ENCODE measurements at places on chromosomes 1 and 21. TPM values are rescaled to one million over a fixed set of nuclear protein-coding genes. Genes with fewer than 3 reads are reported as not detected.

SYPL2 gene
- 0.15 TPM for total RNA-seq

ADARB1 gene
- 15.6 TPM for total RNA-seq

GRCh38 chr21:17003763-17004373 is 509.0 kb upstream of the CXADR start:
- DNase-seq = no peak

HMCN1 gene
- 0.49 TPM for total RNA-seq

ADAM30 gene
- total RNA-seq = not detected

DNA sequence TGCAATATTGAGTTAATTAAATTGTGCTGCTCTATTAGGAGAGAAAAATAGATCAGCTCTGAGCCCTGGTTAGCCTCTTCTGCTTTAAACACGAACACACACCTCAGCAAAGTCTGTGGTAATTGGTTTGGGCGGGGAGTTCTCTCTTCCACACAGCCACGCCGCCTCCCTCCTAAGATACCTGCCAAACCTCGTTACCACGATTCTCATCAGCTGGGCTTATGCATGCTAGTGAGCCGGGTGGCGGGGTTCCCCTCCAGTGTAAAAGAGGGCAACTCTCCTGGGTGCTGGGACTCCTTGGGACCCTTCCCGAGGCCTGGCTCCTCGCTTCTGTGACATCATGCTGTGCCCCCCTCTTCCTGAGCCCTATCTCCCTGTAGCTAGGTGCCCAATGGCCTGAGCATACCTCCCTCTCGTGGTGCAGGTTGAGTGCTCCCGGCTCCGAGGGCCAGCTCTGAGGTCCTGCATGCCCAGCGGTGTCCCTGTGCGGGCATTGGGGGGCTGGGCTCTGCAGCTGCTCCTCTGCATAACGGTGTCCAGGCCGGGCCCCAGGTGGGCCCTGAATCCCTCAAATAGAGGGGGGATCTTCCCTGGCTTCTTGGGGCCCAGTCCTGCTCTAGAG is 182.9 kb downstream of the PRDM16 start:
- no peak for DNase-seq

DNA sequence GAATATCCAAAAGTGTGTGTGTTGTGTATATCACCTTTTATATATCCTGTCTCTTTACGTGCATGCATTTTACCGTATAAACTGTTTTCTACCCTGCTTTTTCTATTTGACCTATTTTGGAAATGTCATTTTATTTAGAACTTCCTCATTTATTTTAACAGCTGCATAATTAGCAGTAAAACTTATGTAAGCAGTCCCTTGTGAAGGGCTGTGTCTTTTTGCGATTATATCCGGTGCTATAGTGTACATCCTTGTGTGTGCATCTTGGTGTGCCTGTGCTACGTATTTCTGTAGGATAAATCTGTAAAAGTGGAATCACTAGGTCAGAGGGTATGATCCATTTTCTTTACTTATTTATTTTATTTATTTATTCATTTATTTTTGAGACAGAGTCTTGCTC is 7.2 kb downstream of the LGALS8 start:
- no peak for DNase-seq

GRCh38 chr1:3097861-3098260 is 28.9 kb downstream of the PRDM16 start:
- DNase-seq = no peak

GRCh38 chr1:206685334-206685768 is 646 bp downstream of the MAPKAPK2 start:
- no peak for DNase-seq

GRCh38 chr1:25973610-25974321 is 24.1 kb downstream of the PAFAH2 start:
- DNase-seq = no peak

GRCh38 chr1:205239078-205239477 is 11.3 kb downstream of the TMCC2 start:
- DNase-seq = no peak

DNA sequence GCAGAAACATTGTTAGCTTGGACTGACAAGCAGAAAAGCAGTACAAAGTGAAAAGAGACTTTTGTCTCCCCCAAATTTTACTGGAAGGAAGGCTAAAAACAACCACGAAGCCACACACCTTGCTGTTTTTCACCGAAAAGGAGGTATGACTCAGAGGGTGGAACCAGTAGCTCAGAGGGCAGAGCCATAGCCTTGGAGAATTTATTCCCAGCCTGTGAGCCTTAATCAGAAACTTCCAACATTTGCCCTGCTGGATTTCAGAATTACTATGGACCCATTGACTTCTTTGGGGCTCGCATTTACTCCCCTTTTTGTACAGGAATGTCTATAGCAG is 32.0 kb downstream of the RPS6KC1 start:
- DNase-seq = no peak

ROR1 gene
- total RNA-seq = 9.0 TPM

- no peak for DNase-seq
These were observed 280.6 kb downstream of the TTLL7 start for GRCh38 chr1:83718338-83718737.

ATP1A2 gene
- 8.1 TPM for total RNA-seq

GRCh38 chr1:69568421-69569174 is 876 bp downstream of the LRRC7 start:
- no peak for DNase-seq

DNA sequence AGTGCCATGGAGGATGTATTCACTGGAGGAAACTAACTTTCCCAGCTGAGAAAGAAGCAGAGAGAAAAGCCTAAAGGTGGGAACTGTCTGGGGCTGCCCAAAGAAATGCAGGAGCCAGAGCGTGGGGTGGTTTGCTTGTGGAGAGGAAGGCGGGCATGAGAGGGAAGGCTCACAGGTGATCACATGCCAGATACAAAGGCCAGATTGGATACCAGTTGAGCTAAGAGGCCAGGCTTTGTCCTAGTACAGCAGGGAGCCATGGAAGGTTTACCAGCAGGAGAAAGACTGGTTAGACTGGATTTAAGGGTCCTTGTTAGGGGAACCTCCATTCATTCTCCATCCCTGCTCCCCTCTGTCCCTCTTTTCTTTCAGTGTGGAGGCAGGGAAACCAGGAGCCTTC is 66.4 kb downstream of the BEND5 start:
- DNase-seq = no peak

MPL gene
- total RNA-seq = not detected

All from esophagus squamous epithelium (tissue), 5 donors.